ENCODE measurements at places on chromosomes 4 and X.

GRCh38 chr4:40678421-40678820 lies 48.8 kb upstream of the RBM47 start:
- DNase-seq, result no peak

DNA sequence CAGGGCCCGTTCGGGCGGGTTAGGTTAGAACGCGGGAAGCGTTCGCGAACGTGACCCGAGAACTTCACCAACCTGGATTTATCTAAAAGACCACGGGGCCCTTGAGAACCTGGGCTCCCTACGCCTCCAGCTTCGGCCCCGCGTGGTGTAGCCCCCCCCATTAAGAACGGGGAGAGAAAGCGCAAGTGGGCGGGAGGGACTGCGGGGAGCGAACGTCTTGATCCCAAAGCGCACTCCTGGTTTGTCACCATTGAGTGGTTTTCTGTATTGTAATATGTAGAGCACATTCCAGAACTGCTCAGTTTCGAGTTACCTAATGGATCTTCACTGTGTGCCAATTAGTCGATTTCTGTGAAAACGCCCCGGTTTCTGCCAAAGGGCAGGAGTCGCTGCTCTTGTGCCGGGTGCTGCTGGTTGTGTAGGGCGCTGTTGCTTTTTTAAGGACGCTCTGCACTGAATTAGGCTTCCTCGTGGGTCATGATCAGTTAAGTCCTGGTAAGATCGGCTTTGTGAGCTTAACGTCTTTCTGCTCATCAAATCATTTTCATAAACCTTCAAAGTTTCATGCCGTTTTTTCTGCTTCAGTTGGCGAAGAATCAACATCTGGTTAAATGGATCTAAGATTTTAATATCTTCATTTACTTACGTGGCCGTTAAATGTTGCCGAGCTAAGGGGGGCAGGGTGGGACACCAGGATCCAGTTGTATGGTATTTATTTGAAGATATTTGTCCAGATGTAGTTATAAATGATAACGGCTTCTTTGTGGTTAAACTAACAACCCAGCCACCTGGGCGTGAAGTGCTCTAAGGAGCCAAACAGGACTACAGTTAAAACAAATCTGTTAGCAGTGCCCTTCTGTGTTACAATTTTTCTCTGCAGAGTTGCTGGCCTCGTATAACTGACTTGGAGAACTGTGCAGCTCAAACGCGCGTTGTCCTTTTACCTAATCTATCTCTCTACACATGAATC lies 809 bp downstream of the MND1 start:
- no peak for DNase-seq

DNA sequence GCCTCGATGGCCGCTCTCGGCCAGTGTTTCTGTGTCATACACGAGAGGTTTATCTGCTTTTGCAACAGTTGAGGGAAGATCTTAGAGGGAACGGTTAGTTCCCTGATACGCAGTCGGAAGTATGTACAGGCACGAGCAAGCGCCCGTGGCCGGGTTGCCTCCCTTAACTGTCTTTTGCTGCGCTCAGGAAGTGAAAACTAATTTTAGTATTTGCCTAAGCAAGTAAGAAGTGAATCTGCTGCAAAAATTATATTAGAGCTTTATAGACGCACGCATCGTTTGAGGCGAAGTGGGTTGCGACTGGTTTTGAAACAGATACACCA lies 695 bp downstream of the MTM1 start:
- no peak for DNase-seq

GRCh38 chr4:180086480-180087190 lies 2156.6 kb upstream of the TENM3 start:
- DNase-seq, result no peak

- peak; percentile 0 for DNase-seq
Observed at GRCh38 chrX:100731441-100732281, at the start of gene SYTL4. SYTL4 (minus strand) TSS chrX:100732121; CDS start chrX:100702037, 30,084 bp downstream.

DNA sequence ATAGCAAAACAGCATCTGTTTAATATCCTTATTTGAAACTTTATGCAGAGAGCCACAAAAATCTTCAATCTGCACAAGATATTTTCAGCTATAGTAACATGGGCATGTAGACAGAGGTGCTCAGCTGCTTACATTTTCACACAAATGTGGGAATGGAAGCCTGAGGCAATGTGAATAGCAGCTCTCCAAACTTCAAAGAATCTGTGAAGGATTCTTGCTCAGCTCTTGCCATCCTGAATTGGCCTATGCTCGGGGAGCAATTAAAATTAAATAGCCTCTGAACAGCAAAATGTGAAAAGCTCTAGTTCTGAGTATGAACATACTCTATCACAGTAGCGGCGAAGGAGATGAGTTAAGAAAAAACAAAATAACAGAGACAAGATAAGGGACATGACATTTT lies 1523.8 kb downstream of the PCDH7 start:
- DNase-seq, result no peak

GRCh38 chr4:1802151-1802715 lies 9.1 kb downstream of the FGFR3 start:
- no peak for DNase-seq

GRCh38 chrX:9542761-9543111 lies 77.9 kb downstream of the TBL1X start:
- no peak for DNase-seq

DNA sequence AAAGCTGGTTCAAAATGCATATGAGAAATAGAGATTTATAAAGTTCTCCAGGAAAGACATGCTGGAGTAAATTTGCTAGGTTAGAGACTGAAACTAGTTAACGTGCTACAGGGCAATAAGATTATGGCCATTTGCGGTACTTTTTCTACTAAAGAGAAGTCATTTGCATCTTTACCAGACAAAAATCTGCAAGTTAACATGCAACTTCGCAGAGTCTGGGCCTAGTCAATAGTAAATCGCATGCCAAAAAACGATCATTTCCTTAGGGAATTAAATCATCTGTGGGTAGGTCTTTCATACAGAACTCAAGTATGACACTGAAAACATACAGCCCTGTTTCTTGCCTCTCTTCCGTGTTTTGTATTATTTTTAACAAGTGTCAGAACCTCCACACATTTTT lies 32.8 kb upstream of the REST start:
- DNase-seq, result no peak

DNA sequence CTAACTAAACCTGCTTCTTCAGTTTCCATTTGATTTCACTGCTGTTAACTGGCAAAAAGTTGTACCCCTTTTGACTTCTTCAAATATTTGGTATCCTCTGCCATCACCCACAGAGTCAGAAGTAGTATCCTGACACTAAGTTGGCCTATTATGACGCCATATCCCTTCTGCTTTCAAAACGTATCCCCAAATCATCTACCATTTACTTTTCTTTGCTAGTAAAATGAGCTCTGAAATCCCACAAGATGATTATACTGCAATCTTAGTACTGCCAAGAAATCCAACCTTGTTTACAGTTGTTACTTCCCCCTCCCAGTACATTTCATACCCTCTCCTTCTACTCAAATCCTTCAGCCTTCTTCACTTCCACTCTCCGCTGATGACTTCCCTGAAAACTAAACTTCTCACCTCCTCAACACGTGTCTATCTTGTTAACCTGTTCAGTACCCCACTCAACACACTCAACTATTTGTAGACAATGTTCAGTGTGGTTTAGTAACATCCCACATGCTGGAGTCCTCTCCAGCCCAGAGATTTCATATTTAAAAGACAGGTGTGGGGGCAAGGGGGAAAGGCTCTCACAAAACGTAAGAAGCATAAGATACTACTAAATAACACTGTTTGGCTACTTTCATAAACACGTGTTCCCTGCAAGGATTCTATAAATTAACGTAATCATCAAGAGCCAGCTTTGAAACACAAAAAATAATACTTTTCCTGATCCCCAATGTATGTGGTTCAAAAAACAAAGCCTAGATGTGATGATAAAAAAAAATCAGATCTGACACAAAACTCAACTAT lies 1.3 kb downstream of the NAF1 start:
- no peak for DNase-seq

GRCh38 chr4:156941940-156942548 lies 29.6 kb downstream of the PDGFC start:
- DNase-seq, result no peak

DNA sequence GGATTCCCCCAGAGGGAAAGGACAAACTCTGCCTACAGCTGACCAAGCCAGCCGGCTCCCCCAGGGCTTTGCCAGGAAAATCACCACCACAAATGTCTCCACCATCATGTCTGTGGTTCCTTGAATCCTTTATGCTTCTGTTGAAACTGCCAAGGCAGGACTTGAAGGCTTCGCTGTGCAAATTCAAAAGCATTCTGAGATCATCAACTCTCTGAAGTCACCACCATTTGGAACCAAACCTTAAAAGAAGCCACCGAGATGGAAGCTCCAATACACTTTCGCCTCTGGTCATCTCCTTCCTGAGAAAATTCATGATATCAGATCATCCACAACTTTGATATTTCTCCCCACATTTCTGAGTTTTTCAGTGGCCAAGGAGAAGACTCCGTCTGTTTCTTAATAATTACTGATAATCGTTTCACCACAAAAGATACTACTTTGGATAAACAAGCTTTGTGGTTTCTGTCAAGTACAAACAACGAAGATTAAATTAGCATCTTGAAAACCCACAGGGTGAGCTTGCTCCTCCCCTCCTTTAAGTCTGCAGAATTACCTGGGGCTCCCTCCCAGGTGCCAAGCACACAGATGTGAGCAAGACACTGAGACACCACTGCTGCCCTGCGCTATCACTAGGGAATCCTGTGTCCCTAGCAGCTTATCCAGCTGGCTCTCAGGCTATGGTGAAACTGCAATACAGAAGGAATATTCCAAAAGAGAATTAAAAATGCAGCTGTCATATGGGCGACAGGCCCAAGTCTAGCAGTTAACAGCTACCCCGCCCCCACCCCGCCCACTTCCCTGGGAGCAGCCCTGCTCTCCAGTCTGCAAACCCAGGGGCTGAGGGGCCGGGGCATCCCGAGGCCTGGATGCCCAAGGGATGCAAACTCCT lies 125.0 kb upstream of the TBL1X start:
- no peak for DNase-seq

DNA sequence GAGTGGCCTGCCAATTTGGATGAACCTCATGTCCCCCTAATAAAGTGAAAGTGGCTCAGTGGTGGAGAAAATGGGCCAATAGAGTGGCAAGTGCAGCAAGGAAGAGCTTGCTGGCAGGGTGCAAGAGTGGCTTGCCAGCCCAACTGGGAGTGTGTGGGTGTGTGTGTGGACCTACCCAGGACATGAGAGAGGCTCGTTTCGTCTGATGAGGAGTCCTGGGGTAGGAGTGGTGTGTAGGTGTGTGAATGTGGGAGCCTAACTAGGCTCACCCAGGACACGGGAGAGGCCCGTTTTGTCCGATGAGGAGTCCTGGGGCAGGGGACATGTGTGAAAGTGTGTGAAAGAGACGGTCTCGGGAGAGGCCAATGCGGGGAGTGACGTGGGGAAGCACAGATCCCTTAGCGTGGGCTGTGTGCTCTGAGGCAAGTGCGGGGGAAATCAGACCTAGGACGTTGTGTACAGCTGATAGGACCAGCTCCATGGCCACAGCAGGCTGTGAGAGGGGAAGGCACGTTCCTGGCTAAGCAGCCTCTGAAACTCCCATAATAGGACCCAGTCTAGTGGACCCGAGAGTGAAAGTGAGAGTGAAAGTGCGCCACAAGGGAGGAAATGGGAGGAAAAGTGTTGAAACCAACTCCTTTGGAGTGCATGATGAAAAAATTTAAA lies 5.3 kb downstream of the GAGE10 start:
- no peak for DNase-seq

GRCh38 chr4:4338210-4339001 lies 48.4 kb downstream of the ZBTB49 start:
- no peak for DNase-seq

DNA sequence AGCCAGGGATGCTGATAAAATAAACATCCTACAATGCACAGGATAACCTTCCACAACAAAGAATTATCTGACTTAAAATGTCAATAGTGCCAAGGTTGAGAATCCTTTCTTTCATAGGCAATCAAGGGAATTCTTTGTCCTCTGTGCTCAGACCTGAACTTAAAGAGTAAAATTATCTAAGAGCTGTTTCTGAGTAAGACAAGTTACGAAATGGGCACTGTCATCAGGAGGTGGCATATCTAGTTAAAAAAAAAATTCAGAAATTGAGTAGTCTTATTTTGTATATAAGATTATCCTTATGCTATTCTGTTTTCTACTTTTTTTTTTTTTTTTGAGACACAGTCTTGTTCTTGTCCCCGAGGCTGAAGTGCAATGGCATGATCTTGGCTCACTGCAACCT lies 3.3 kb upstream of the RAB33B start:
- DNase-seq, result no peak

GRCh38 chr4:41866799-41867677 lies 68.2 kb upstream of the TMEM33 start:
- DNase-seq, result no peak
